Kidney (tissue), 22 donors: ENCODE measurements at places on chromosomes 7 and 10. TPM values are rescaled to one million over a fixed set of nuclear protein-coding genes. Genes with fewer than 3 reads are reported as not detected.
A peak's percentile ranks its signal among the peaks of the same experiment; 100 is the strongest.

GRCh38 chr10:63675171-63675570, 154.0 kb downstream of the REEP3 start:
- no peak for DNase-seq

- no peak for DNase-seq
Measured at GRCh38 chr7:137953665-137954470, 48.0 kb downstream of the CREB3L2 start.

DNA sequence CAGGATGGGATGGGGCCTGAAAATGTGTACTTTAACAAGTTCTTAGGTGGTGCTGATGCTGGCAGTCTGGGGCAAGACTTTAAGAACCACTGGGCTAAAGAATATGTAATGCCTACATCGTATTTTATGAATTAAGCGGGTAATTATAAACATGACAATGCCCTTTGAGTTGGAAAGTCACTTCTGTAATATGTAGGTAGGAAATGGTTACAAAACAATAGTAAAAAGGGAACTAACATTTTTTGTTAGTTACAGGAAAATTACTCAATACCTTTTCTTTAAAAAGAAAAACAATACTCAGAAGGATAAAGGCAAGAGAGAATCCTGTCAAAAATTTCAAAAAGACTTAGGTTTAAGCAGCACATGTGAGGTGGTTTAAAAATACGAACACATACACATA, 48.3 kb upstream of the STEAP4 start:
- DNase-seq = no peak

GRCh38 chr7:471191-471865, 48.3 kb downstream of the PDGFA start:
- DNase-seq = peak; percentile 45

- peak; percentile 80 for DNase-seq
Measured at GRCh38 chr7:8433477-8434289, at the start of gene NXPH1. NXPH1 (plus strand) TSS chr7:8433609.

DNA sequence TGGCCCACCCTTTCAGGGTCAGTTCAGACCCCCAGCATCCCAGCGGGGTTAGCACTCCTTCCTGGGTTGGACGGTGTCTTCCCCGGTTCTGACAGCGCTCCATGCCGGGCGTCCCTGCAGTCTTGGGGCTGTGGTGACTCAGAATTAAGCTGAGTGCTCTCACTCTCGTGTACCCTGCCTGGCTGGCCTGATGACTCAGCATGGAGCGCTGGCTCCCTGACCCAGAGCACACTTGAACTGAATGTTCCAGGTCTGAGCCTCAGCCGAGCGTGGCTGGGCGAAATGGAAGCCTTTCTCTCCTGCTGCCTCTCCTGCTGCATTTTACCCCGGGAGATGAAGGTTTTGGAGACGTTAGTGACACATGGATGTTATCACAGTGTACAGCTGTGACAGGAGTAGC, 7.1 kb downstream of the BAG3 start:
- DNase-seq = peak; percentile 95

- DNase-seq = no peak
Measured at GRCh38 chr10:115018185-115018931, 74.8 kb upstream of the ATRNL1 start.

GRCh38 chr7:137771679-137772078, 75.1 kb downstream of the DGKI start:
- DNase-seq = no peak

DNA sequence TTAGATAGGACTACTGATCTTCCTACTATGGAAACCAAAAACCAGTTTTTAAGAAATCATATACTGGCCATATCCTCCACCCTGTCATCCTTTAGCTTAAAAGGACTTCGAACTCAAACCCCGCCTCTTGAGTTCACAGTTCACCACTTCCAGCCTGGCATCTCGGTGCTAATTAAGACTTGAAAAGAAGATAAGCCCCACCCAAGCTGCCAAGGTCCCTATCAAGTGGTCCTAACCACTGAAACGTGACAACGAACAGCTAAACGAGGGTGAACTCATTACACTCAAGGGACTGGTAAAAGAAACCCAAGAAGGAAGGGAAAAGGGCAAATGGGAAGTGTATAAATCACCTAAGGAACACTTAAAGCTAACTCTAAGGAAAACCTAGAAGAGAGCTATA, 16.1 kb downstream of the COL17A1 start:
- DNase-seq = no peak

DNA sequence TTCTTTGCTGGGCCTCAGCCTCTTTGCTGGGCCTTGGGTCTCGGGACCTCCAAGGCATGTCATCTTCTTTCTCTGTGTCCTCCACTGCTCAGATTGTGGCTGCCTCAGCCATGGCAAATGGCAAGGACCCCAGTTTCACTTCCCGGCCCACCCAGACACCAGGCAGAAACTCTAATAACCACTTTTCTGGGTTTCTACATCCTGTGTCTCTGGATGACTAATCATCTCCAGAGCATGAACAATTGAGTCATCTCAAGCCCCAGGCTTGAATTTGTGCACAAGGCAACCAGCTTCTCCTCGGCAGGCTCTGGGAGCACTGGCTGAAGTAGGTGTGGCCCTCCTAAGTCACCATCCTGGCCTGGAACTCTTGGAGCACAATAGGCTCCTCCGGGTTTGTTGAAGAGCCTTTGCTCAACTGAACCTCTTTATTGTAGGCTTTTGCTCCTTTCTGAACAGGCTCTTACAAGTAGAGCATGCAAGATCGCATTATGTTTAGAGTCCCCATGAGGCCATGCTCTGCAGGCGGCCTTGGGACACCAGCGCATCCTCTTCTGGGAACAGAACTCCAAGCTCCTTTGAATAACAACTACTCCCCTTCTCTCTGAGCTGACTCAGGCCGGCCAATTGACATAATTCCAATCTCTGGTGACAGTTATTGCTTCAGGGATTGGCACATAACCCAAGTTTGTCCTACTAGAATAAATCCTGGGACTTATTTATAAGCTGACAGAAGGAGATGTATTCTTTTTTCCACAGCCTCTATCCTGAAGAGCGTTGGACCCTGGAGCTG, 218.1 kb downstream of the WDR11 start:
- no peak for DNase-seq

DNA sequence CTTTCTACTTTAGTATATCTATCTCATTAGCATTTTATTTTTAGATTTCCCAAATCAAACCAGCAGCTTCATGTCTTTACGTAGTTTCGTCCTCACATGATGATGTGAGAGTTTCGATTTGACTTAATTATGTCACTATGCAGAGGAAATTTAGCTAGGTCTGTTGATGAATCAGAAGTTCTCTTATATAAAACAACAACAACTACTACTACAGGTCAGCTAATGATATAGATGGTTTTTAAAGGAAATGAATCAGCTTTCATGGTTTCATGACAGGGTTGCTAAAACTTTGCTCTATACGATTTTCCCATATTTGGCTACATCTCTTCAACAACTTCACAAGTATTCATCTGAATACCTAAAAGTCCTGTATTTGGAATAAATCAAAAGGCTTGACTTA, 28.6 kb downstream of the JAZF1 start:
- DNase-seq = no peak

CDH23 gene
- total RNA-seq = 6.4 TPM

GIMAP2 gene
- total RNA-seq = 19.5 TPM

IDI2 gene
- not detected for total RNA-seq
